Peyer's patch (tissue), 4 donors: ENCODE measurements at places on chromosomes 2 and 18. TPM values are rescaled to one million over a fixed set of nuclear protein-coding genes. Genes with fewer than 3 reads are reported as not detected.

Gene IL36G
- not detected for total RNA-seq

Gene TBC1D8
- total RNA-seq = 77.6 TPM

Gene SERPINB13
- total RNA-seq = not detected

Gene CCDC142
- total RNA-seq = 132 TPM

Gene GPR75
- total RNA-seq = 6.7 TPM

Gene AGXT
- 1.5 TPM for total RNA-seq

Gene MOGAT1
- not detected for total RNA-seq

Gene DTNA
- 30.5 TPM for total RNA-seq

Gene TCF23
- total RNA-seq = not detected

Gene GRB14
- 1.7 TPM for total RNA-seq

- no peaks in the 10 kb centered on the region for H3K27me3 ChIP-seq
- H3K4me3 ChIP-seq = no peak overlapping the region
- H3K4me1 ChIP-seq = no peaks in the 10 kb centered on the region
- DNase-seq = peak; percentile 22
- no peak overlapping the region for H3K27ac ChIP-seq
Measured at GRCh38 chr2:26637811-26638310, 3.3 kb downstream of the CIB4 start.

GRCh38 chr2:96548558-96549465, 12.3 kb downstream of the ARID5A start:
- no peak overlapping the region for H3K27ac ChIP-seq
- H3K4me3 ChIP-seq = no peak overlapping the region
- H3K4me1 ChIP-seq = peaks cover 2% of the 10 kb centered on the region
- H3K36me3 ChIP-seq = peaks cover 41% of the 10 kb centered on the region
- DNase-seq = no peak

DNA sequence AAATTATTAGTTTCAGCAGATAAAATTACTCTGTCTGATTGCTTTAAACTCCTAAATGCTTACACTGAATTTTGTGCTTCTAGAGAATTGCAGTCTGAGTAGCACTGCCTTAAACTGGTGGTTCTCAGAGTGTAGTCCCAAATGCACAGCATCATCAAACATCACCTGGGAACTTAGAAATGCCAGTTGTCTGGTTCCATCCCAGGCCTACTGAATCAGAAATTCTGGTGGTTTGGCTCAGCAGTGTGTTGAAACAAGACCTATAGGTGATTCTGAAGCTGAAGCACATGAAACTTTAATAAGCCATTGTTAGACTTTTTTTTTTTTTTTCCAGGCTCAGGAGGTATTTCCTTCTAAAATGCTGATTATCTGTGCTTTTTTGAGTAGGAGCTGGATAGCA, 22.0 kb downstream of the EPC2 start:
- no peak for DNase-seq
- H3K27me3 ChIP-seq = no peaks in the 10 kb centered on the region
- no peaks in the 10 kb centered on the region for H3K36me3 ChIP-seq
- H3K27ac ChIP-seq = no peak overlapping the region
- no peak overlapping the region for H3K4me3 ChIP-seq

DNA sequence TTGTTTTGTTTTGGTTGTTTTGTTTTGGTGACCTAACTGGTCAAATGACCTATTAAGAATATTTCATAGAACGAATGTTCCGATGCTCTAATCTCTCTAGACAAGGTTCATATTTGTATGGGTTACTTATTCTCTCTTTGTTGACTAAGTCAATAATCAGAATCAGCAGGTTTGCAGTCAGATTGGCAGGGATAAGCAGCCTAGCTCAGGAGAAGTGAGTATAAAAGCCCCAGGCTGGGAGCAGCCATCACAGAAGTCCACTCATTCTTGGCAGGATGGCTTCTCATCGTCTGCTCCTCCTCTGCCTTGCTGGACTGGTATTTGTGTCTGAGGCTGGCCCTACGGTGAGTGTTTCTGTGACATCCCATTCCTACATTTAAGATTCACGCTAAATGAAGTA, at the start of gene TTR:
TSS of gene TTR (plus strand) at position 250 of the 400 bp plus-strand sequence. CDS start at position 276, 26 bp downstream.
- H3K4me1 ChIP-seq = no peaks in the 10 kb centered on the region
- H3K4me3 ChIP-seq = no peak within 1 kb of the TSS
- no peaks in the 10 kb centered on the region for H3K27me3 ChIP-seq
- H3K36me3 ChIP-seq = no peaks in the 10 kb centered on the region
- no peak within 1 kb of the TSS for H3K27ac ChIP-seq
- DNase-seq = no peak

DNA sequence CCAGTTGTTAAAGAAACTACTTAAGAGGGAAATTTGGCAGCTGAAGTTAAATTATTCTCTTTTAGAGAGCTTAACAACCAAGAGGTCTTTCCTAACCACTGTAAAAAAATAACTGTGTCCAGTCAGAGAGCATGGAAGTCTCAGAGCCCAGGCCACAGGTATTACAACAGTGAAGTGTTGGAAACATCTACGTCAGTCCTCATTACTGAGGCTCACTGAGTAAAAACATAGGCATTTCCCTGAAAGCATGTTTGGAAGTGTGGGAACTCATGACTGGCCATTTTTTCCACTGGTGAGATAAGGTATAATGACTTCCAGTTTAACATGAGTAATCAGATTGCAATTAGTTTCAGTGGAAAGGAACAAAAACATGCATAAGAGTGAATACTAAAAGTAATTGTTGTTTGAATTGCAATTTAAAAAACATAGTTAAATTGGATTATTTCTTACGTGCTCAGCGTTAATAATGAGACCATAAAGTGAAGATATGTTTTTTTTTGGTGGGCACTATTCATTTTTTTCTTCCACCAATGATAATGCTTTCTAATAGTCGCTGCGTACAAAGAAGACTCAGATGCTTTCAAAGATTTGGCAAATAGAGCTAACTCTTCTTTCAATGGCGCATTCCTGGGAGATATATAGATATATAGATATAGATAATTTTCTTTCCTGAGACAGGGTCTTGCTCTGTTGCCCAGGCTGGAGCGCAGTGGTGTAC, 60.8 kb downstream of the EFEMP1 start:
- no peak overlapping the region for H3K4me3 ChIP-seq
- H3K27ac ChIP-seq = peak overlapping the region; percentile 4
- H3K36me3 ChIP-seq = no peaks in the 10 kb centered on the region
- no peaks in the 10 kb centered on the region for H3K27me3 ChIP-seq
- no peaks in the 10 kb centered on the region for H3K4me1 ChIP-seq

DNA sequence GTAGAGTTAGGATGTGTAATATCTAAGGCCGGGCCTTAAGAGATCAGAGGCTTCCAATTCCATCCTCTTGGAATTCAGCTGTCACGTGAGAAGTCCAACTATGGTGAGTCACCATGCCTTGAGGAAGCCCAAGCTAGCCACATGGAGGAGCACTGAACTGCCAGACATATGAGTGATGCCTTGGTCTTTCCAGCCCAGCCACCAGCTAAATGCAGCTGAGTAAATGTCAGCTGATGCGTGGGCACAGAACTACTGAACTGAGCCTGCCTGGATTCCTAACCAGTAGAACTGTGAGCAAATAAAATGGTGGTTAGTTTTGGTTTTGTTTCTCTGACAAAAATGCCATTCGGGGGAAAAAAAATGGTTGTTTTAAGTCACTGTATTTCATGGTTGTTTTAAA, 153.7 kb upstream of the SERTAD2 start:
- no peak for DNase-seq
- H3K27me3 ChIP-seq = no peaks in the 10 kb centered on the region
- H3K36me3 ChIP-seq = no peaks in the 10 kb centered on the region
- H3K4me1 ChIP-seq = no peaks in the 10 kb centered on the region

DNA sequence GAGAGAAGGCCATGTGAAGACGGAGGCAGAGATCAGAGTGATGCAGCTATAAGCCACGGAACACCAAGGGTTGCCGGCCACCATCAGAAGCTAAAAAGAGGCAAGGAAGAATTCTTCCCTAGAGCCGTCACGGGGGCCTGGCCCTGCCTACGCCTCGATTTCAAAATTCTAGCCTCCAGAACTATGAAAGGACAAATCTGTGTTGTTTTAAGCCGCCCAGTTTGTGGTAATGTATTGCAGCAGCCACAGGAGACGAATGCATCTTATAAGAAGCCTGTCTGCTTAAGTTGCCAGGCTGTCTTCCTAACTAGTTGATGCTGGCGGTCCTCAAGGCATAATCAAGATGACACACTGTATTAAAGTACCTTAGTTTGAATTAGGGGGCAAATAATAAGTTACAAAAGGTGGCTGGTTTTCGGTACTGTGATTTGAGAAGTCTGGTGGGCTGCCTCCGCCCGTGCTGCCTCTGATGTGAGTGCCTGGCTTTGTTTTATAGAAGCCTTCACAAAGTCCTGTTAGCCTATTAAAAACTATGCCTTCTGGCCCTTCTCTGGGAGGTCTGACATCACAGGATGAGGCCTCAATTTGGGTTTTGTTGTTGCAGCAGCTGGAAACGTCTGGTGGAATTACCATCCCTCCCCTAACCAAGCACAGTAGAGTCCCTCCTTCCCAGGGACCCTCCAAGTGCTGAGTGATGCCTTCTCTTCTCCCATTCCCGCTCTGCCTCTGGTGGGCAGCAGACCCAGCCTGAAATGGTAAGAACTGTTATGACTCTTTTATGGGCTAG, 53.6 kb downstream of the SRD5A2 start:
- DNase-seq = no peak
- no peaks in the 10 kb centered on the region for H3K27me3 ChIP-seq

DNA sequence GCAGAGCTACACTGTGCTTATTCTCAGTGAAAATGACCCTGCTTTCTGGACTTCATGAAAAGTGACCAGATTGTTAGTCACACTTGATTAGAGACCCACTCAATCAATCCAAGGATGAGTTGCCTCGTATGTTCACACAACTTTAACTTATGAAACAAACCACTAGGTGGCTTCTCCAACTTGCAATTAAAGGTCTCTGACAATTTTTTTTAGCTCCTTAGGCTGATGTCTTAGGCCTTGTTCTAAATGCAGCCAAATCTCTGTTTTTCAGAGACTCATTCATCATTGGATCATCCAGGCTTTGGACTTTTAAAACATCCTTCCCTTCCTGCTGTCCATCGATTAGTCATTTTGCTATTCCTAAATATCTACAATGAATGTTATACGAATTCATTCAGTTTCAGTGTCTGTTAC, 63.4 kb downstream of the MREG start:
- no peaks in the 10 kb centered on the region for H3K36me3 ChIP-seq
- no peak for DNase-seq
- H3K4me1 ChIP-seq = no peaks in the 10 kb centered on the region
- no peak overlapping the region for H3K27ac ChIP-seq
